ENCODE measurements at places on chromosomes 6 and 20.
A peak's percentile ranks its signal among the peaks of the same experiment; 100 is the strongest.

- DNase-seq: peak; percentile 27
Measured at GRCh38 chr6:134805168-134805567, 144.7 kb downstream of the ALDH8A1 start.

- no peak for DNase-seq
Measured at GRCh38 chr6:45923831-45924391, 91.7 kb downstream of the CLIC5 start.

DNA sequence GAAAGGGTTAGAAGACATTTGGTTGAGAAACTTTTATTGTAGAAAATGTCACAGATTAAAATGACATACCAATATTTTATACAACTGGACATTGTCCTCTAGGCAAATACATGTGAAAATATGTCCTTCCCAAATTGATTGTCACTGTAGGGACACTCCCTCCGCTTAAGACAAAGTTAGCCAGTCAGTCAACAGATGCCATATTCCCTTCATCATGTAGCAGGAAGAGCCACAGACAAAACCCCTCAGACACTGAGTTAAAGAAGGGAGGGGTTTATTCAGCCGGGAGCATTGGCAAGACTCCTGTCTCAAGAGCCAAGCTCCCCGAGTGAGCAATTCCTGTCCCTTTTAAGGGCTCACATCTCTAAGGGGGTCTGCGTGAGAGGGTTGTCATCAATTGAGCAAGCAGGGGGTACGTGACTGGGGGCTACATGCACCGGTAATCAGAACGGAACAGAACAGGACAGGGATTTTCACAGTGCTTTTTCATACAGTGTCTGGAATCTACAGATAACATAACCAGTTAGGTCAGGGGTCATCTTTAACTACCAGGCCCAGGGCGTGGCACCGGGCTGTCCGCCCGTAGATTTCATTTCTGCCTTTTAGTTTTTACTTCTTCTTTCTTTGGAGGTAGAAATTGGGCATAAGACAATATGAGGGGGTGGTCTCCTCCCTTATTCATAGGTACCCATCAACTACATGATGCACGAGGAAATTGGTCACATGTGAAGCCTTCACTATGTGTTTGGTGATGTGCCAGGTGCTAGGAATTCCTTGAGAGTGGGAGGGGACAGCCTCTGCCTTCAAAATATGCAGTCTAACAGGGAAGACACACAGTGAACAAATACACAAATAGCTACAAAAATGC, 155.7 kb upstream of the CDYL start:
- no peak for DNase-seq

GRCh38 chr6:11367638-11368199, 135.3 kb upstream of the NEDD9 start:
- DNase-seq: peak; percentile 78

- DNase-seq: no peak
Measured at GRCh38 chr20:23062632-23063031, 13.2 kb upstream of the THBD start.

DNA sequence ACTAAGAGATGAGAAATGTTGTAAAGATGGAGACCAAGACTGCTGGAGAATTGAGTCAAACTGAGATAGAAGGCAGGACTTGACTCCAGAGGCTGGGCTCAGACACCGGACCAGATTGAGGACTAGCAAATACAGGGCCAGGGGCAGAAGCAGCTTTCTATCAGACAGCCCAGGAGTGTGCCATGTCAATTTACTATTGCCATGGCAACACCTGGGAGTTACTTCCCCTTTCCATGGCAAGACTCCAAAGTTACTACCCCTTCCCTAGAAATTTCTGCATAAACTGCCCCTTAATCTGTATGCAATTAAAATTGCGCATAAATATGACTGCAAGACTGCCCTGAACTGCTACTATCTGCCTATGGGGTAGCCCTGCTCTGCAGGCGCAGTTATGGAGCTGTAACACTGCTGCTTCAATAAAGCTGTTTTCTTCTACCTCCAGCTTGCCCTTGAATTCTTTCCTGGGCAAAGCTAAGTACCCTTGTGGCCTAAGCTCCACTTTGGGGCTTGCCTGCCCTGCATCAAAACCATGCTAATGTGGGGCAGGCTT, 90.1 kb upstream of the EDN1 start:
- DNase-seq: no peak

DNA sequence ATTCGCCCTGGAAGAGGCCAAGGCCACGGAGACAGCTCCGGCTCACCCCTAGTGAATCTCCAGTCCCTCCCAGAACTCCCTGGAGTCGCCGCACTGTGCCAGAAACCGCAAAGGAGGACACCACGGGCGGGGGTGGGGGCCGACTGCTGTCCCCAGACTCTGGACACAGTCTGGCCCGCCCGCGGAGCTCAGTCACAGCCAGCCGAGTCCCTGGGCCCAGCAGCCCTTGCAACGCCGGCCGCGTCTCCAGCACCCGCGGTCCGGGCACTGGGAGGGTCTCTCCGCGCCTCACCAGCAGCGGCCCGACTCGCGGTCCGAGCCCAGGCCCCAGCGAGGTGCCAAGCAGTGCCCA, 518 bp downstream of the PEX6 start:
- no peak for DNase-seq

DNA sequence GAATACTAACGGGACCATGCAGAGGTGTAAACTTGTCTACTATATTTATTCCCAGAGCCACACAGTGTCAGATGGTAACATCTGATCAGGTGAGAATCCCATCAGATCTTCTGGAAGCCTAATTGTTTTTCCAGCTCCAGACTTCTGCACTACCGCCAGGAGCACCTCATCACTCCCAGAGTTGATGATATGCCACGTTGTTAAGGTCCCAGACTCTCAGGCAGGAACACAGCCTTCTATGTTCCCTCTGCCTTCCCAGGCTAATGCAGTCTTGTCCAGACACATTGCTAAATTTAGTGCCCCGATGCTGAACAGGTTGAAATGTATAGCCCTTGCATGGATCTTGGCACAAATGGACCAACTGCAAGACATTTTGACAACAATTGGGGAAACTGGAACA, 86.2 kb downstream of the PROKR2 start:
- no peak for DNase-seq

DNA sequence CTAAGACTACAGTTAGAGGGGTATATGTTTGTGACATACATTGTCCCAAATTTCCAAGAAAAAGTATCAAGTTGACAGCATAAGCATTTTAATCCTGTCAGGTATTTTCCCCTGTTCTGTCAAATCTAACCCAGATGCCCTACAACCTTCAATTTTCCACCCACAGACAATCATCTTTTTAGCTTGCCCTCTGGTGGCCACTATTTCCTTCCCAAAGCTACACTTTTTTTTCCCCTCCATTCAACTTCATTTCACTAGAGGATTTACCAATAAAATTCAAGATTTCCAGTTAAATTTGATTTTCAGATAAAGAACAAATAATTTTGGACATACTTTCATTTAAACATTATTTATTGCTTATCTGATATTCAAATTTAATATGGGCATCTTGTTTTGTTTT, 286.6 kb downstream of the TENT5A start:
- DNase-seq: no peak

DNA sequence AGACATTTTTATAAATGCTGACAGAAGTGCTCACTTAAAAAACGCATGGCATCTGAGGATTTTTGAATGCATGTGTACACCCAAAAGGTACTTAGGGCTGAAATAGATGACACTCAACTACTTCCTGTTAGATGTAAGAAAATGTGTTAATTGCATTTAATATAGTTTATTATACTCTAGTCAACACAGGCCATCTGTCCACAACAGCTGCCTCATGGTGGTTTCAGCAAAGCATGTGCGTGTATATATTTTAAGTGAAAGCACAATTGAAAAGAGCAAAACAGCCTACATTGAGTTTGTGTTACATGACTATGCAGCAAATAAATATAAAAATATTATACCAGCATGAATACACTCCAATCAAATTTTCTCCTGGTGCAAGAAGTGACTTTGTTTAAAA, 1233.0 kb upstream of the EYS start:
- DNase-seq: no peak

DNA sequence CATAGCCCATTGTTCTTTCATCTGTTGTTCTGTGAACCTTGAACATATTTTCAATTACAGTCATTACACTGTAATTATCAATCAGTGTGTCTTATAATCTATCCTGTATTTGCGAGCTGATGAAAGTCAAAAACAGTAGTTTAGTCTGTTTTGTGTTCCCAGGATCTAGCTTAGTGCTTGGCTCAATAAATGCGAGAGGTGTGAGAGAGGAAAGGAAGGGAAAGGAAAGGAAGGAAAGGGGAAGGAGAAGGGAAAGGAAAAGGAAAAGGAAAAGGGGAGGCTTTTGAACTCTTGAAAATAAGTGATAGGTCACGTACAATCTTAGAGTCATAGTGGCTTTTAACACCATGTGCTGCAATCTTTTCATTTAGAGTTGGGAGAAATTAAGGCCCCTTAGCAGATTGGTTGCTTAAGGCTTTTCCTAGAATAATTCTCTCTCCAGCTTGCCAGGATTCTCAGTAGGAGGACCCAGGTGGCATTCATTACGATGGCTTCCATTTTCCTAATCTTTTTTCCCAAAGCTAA, 433.8 kb upstream of the PLCB4 start:
- no peak for DNase-seq

DNA sequence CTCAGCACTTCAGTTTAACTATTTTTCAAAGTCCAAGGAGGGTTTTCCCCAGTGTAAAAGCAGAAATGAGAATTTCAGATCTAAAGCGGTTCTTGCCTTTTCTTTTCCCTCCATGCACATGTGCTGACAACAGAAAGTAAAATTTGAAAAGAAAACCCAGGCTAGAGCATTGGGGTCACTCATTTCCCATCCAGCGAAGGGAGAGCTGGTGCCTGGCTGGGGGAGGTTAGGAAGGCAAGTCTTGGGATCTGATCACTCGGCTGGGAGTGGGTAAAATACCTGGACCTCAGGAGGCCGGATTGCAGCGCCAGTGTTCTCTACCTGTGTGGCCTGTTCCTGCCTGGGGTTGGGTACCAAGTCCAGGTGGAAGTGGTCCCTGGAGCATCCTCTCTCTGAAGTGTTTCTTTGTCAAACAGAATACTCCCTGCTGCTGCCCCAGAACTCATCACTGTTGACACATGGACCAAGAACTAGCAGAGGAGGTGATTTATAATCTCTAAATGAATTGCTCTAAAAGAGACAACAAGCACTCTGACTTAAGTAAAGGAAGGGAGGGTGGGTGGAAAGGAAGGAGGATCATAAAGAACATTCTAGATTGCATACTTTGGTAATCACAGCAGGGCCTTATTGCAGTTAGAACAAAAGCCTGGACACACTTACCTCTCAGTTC, 136.0 kb downstream of the MTHFD1L start:
- no peak for DNase-seq

GRCh38 chr6:10403385-10404106, 11.3 kb downstream of the TFAP2A start:
- DNase-seq: no peak

- DNase-seq: no peak
Measured at GRCh38 chr20:52305024-52305645, 113.6 kb upstream of the ZFP64 start.

DNA sequence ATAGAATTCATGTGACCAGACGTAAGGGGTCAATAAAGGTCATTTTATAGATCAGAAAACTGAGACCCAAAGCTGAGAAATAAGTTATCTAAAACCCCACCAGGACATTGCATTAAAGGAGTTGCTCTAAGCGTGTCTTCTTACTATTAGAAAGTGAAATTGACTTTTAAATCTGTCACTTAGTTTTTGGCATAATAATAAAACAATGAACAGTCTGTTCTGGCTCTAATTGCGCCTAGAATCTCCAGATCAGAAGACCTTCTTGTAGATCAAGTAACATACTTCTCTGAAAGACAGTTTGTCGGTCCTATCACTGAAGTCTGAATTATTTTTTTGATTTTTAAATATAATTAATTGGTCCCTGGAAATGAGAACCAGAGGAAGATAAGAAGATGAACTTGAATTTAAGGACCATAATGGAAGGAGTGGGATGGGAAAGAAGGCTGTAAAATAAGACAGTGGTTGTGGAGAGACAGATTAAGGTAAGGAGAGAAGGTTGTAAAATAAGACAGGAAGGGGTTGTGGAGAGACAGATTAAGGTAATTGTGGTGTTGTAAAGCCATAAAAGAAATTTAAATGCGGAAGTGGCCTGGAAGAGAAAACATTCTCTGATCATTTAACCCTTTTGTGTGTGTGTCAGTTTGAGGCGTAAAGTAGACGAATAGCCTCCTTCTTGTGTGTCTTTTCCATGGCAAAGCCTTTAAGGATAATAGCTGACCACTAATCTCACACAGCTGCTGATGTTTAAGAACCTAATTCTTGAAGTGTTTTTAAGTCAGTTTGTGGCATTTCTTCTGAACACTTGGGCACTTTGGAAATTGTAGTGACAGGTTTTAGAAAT, 20.1 kb downstream of the TOP1 start:
- DNase-seq: peak; percentile 65
